SW 1271 (cell line): ENCODE measurements at places on chromosomes 2 and 18.

GRCh38 chr2:177383935-177384334, 8.6 kb upstream of the AGPS start:
- DNase-seq: no peak

GRCh38 chr18:80253236-80253635, 5.9 kb upstream of the PARD6G start:
- no peak for DNase-seq

GRCh38 chr2:232147440-232148077, 186.0 kb downstream of the DIS3L2 start:
- DNase-seq: no peak

DNA sequence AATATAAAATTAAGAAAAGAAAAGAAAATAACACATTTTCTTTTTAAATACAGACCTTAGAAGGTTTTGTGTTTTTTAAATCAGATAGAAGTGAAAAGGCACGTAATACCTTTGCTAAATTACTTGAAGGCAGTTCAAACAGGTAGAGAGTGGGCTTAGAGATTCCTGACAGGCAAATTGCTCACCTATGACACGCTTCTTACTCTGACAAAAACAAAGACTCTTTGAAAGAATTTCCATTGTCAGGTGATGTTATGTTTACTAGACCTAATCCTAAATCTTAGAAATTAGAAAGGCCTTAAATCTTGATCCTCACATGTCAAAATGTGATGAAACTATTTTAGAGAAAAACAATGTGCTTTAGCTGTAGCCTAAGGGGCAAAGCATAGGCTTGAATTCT, 522.9 kb downstream of the SOX11 start:
- DNase-seq: no peak

GRCh38 chr18:69755041-69755440, 192.6 kb downstream of the CD226 start:
- no peak for DNase-seq

GRCh38 chr2:101041413-101041812, 39.3 kb downstream of the RPL31 start:
- no peak for DNase-seq

GRCh38 chr2:235937526-235937925, 230.7 kb downstream of the GBX2 start:
- no peak for DNase-seq

GRCh38 chr18:72091369-72091768, 452.8 kb downstream of the CBLN2 start:
- DNase-seq: no peak

DNA sequence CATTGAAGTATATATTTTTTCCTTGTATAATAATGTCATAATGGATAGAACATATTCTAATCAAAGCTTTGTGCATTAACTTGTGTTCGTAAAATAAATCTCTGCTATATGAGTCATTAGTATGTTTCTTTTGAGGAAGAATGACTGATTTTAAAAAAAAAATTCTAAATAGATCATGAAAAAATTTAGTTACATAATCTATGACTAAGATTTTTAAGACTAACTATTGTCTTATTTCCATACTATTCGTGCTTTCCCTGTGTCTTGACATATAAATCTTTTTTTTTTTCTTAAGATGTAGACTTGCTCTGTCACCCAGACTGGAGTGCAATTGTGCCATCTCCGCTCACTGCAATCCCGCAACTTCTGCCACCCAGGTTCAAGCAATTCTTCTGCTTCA, 226.1 kb downstream of the DSEL start:
- no peak for DNase-seq

DNA sequence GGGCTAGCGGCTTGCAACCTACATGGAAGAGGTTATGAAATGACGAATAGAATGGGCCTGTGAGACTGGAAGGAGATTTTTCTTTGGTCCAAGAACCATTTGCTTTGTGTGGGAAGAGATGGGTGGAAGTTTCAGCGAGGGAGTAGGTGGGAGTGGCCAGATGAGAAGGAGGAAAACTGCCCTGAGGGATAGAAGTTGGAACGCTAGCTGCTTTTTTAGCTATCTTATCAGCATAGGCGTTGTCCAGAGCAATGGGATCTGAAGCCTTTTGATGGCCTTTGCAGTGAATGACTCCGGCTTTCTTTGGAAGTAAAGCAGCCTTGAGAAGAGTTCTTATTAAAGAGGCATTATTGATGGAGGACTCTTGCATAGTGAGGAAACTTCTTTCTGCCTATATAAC, 52.4 kb downstream of the SPTBN1 start:
- no peak for DNase-seq

GRCh38 chr2:11344956-11345677, 681 bp upstream of the ROCK2 start:
- DNase-seq: no peak

- no peak for DNase-seq
Measured at GRCh38 chr2:173557497-173557896, 202.8 kb downstream of the CDCA7 start.

DNA sequence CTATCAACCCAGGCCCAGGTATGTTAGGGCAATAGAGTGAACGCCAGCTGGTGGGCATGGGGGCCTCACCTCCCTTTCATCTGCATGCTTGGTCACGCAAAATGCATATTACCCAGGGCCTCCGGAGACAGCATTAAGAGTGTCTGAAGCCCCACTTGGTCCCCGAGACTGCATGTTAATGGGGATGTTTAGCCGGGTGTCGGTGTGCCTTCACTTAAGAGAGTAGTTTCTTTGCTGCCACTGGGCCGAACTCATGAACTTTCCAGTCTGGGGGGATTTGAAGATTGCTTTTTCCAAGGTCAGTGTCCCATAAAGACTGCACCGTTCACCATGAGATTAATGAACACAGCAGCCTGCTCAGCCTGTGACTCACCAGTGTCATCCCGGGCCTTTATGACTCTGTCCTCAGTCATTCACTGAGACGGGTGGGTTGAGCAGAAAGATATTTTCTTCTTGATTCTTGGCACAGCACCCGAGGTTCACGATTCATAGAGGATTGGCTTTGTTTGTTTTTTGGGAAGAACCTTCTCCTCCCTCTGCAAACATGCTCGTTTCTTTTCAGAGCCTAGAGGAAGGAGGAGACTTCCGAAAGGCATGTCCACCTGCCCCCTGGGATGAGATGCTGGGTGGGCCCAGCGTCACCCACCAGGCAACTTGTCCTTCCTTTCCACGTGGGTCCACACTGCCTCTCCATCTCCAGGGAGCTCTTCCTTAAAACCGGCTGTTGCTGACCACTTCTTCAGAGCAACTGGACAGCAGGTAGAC, 199.1 kb downstream of the GLI2 start:
- DNase-seq: peak; percentile 44

DNA sequence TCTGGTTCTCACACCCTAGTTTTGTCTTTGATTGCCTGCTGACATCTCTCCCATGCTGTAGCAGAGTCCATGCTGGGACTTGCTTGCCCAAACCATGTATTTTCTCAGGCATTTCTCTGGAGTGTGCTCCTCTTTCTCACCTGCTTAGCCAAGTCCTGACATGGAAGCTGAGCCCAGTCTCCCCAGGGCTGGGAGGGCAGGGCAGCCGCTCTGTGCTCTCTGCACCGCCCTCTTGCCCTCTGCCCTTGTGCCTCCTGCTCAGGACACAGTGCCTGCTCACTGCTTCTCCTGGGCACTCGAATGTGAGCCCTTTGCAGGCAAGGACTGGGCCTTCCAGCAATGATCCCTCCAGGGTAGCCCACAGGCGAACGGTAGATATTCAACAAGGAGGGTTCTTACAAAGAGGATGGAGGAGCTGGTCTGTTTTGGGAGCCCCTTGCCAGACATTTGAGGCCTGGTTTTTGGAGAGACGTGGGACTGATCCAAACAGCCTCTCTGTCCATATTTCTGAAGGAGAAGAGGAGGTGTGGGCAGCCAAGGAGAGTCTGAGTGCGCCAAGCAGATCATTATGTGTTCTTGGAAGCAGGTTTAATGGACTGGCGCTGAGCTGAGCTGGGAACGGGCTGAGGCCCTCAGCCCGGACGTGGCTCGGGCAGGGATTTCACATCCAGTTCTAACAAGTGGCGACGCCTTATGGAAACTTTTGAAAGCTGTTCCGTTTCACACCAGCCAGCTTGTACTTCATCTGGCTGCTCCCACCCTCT, 4.0 kb downstream of the SLC14A2 start:
- DNase-seq: no peak

- DNase-seq: no peak
Measured at GRCh38 chr18:4231260-4231659, 223.8 kb downstream of the DLGAP1 start.

GRCh38 chr18:7185701-7186100, 45.2 kb upstream of the LRRC30 start:
- no peak for DNase-seq

DNA sequence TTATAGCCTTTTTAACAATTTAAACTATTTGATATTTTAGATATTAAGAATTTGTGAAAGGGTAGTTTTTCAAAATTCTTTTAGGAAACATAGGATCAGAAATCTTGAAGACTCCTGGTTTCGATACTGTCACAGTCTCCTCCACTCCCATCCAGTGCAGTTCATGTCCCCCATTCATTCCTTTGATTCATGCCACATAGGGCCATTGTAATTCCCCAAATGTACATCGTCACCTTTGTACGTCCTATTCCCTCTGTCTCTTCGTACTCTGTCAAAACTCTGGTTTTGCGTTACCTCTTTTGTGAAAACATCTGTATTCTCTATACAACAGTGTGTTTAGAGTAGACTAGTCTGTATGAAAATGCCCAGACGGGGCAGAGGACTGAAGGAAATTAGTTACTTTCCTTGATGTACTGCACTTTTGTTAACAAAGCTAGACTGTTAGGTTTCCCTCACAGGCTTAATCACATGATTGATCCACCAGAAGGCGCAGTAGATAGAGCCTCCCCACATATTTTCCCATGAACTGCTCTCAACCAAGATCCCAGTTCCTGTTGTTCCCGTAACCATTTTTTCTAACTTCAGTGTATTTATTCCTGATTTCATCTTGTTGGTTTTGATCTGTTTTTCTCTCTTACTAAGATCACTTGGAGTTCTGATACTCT, 2.5 kb downstream of the MRPL35 start:
- DNase-seq: no peak

DNA sequence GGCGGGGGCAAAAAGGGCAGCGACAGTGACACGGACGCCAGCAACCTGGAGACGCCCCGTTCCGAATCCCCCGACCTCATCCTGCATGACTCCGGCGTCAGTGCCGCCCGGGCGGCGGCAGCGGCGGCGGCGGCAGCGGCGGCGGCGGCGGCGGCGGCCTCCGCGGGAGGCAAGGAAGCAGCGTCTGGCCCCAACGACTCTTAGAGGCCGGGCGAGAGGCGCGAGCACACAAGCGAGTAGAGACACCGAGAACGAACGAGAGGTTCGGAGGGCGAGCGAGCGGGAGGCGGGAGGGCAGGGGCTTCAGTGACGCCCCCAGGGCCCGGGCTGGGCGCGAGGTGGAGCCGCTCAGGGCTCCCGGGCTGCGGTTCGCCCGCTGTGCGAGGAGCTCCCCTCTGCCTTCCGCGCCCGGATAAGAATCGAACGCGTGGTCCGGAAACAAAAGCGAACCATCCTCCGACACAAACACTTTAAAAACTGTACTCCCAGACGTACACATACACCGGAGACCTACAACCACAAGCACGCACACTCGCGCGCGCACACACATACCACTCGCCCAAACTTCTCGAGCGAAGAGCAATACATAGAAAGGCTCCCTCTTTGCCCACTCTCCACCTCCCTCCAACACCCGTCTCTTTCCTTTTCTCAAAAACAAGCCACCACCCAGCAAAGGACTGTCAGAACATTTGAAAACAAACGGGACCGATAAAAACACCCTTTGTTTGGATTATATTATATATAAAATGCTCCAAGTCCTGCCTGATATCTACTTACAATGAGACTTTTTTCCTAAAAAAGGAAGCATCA, 2.8 kb downstream of the SP9 start:
- DNase-seq: peak; percentile 49

GRCh38 chr2:236671896-236672562, 102.4 kb downstream of the ACKR3 start:
- DNase-seq: no peak

- DNase-seq: no peak
Measured at GRCh38 chr18:2395427-2396161, 175.7 kb downstream of the METTL4 start.

- DNase-seq: no peak
Measured at GRCh38 chr2:97816411-97816810, 103.0 kb downstream of the ZAP70 start.

DNA sequence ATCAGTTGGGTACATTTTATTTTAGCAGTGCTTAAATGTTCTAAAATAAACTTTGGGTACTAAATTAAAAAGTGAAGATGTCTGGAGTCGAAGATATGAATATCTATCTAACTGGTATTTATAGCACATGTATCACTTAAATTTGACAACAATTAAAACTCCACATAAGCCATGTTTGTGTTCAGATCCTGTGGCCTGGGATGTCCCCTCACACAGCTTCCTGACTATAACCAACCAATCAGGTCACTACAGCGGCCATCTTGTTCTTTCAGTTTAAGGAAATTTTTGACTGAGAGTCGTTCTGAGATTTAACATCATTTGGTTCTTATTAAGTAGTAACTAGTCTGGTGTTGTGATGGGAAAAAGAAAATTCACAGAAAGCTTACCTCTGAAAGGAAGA, 170.7 kb upstream of the NRP2 start:
- no peak for DNase-seq
